Breast epithelium (tissue), 4 donors: ENCODE measurements at places on chromosomes 6 and 20. TPM values are rescaled to one million over a fixed set of nuclear protein-coding genes. Genes with fewer than 3 reads are reported as not detected.

EDN1 gene
- 11.5 TPM for total RNA-seq

PRICKLE4 gene
- total RNA-seq: 0.80 TPM

OR2B2 gene
- total RNA-seq: not detected

GRCh38 chr20:61512475-61512874 is 260.4 kb downstream of the CDH4 start:
- DNase-seq: no peak

DNA sequence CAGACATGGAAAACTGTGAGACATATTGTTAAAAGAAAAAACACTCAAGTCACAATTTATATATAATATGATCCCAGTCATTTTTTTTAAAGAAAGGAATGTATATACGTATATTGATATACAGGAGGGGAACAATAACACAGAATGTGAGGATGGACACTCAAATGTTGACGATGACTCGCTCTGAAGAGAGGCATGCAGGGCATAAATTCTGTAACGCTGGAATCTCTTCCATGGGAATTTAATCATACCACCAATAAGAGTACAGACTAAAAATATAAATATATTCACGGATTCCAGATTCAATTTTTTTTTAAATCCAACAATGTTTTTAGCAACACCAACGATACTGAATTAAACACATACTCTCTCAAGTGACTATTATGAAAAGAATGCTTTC is 106.9 kb upstream of the CCDC28A start:
- DNase-seq: no peak

C6orf141 gene
- total RNA-seq: 25.9 TPM

GRCh38 chr6:15358579-15359327 is 112.9 kb downstream of the JARID2 start:
- DNase-seq: no peak

GRCh38 chr20:59628171-59628570 is 23.8 kb downstream of the PHACTR3 start:
- DNase-seq: no peak
